ENCODE measurements at places on chromosomes 6 and 20.

DNA sequence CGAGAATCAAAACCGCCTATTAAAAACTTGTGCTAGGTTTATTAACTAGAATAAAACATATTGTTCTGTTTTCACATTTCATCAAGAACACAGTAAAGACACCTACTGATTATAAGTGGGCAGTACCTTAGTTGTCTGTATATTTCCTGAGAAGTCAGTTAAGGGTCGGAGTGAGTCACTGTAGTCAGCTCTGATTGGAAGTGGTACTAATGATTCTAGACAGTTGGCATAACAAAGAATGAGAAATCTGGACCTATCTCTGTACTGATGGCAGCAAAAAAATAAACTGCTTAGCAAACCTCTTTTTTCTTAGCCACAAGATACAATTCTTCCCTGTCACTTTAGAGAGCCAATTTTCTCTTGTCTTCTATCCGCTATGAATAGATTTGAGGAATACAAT is 387.3 kb upstream of the ADGRB3 start:
- no peak for DNase-seq

DNA sequence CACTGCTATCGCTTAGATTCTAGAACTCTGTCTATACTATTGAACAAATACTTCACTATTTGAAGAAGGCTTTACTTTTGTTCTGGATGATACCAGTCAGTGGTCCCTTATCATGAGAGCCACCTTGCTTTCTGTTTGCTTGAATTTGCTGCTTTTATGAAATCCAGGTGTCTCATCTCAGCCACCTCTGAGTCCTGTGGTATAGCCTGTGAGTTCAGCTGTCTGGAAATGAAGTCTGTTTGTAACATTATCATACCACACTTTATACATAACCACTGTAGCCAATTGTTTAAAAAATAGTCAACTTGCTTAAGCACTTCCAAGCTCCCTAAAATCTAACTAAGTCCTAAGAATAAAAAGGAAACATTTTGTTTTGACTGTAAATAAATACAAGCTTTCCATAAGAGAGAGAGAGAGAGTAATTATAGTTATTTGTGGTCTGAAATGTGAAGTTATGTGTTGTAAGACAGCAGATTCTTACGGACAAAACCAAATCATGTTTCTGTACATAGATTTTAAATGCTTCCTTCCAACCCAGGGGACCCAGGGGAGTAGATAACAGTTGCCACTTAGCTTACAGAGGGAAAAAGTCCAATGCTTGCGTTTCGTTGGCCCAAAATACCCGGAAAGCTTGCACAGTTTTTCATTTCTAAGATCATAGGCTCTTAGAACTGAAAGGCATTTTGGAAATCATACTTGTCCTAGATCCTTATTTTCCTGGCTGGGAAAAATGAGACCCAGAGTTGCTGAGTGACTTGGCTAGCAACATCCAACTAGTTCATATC is 1107.8 kb upstream of the FLRT3 start:
- no peak for DNase-seq

DNA sequence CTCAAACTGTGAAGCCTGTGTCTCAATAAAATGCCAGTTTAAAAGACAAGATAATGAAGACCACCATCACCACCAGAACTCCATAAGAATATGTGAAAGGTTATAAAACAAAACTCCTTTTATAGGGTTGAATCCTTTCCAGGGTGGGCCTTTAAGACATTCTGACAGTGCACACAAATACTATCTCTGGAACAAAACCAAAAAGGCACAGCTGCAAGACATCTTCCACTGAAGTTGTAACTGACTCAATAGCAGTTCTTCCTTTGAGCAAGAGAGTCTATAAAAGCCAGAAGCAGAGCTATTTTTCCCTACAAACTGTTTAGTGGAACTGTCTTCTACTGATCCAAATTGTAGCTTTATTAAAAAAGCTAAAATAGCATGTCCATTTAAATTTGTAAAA is 81.6 kb downstream of the EPB41L2 start:
- DNase-seq, result no peak

DNA sequence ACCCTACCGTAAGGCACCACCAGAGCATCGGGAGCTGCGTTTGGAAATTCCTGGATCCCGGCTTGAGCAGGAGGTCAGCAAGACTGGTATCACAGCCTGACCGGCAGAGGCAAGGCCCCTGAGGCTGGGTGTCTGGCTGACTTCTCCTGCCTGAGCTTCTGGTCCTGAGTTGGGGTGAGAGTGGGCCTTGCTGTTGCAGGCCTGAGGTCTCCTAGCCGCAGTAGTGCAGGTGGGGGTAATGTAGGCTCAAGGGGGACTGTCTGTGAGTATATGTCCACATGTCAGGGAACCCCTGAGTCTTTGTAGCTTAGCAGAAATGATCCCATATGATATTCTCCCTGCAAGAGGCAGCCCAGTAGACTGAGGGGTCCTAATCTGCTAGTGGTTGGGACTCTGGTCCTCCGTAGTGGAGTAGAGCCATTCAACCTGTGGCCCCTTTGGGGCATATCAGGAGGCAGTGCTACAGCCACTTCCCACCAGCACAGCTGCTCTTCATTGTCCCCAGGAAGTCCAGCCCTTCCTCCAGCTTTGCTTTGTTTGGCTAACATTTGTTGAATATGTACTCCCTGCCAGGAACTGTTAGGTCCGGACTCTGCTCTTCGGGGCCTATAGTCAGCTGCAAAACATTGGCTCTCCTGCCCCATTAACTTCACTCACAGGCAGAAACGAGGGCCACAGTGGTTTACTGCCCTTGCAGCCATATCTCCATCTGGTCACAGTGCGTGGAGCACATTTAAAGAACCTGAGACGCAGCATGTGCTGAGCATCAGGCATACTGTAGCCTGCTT is 10.9 kb downstream of the LRRC73 start:
- no peak for DNase-seq

DNA sequence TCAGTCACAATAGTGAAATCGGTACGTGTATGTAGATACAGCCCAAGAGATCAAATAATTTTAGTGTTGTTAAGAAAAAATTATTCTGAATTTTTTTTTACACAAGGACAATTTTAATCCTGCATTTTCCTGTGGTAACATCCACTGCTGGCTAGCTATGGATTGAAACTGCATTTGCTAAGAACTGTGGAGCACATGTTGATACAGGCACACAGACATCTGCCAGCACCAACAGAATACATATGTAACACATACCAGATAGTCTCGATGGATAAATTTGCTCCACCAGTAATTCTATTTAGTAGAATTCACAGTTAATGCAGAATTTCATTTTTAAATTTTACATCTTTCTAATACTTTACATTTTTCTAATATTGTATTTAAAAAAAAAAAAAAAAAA is 2.2 kb downstream of the ASIP start:
- DNase-seq, result no peak

- no peak for DNase-seq
Measured at GRCh38 chr6:36139431-36139830, 9.1 kb downstream of the MAPK13 start.

- DNase-seq, result no peak
Measured at GRCh38 chr20:58109126-58109880, 119.2 kb downstream of the ANKRD60 start.

GRCh38 chr6:4399656-4400055 is 264.3 kb upstream of the ECI2 start:
- DNase-seq, result no peak

DNA sequence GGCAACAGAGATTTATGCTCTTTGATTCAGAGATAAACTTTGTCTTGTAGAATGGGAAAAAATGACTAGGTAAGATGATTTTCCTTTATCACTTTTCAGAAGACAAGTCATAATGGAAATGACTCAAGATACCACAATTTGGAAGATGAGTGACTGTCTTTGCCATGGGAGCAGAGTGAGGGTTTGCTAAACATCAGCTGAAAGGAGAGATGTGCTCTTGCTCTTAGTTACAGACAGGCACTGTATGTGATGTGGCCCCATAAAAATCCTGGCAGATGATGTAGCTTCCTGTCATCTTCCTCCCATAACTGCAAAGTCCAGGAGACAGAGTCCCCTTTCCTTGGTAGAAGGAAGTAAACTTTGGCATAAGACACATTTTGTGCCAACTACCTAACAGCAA is 47.6 kb downstream of the BACH2 start:
- DNase-seq, result no peak

GRCh38 chr6:3633711-3634110 is 117.8 kb downstream of the PXDC1 start:
- DNase-seq, result no peak

DNA sequence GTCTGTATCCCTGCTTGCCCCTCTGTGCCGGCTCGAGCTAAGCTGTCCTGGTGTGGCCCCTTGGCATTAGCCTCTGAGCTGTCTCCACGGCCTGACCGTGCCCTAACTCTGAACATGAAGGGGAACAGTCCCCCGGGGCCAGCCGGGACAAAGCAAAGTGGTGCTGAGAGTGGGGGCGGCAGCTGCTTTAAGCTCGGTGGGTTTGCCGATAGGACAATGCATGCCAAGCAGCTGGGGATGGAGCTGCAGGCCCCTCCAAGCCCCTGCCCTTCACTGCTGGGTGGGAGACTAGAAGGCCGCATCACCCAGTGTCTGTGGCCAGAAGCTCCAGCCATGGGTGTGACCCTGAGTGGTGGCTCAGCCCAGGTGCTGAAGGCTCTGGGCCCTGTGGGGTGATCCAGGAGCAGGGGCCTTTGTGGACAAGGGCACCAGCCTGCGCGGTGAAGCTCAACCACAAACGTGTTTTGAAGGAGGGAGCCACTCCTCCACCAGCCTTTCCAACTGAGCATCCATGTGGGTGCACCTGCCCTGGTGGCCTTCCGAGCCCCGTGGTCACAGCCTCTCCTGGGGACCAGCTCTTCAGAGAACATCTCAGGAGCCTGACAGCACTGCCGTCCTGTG is 242.5 kb downstream of the ERMARD start:
- DNase-seq, result no peak

DNA sequence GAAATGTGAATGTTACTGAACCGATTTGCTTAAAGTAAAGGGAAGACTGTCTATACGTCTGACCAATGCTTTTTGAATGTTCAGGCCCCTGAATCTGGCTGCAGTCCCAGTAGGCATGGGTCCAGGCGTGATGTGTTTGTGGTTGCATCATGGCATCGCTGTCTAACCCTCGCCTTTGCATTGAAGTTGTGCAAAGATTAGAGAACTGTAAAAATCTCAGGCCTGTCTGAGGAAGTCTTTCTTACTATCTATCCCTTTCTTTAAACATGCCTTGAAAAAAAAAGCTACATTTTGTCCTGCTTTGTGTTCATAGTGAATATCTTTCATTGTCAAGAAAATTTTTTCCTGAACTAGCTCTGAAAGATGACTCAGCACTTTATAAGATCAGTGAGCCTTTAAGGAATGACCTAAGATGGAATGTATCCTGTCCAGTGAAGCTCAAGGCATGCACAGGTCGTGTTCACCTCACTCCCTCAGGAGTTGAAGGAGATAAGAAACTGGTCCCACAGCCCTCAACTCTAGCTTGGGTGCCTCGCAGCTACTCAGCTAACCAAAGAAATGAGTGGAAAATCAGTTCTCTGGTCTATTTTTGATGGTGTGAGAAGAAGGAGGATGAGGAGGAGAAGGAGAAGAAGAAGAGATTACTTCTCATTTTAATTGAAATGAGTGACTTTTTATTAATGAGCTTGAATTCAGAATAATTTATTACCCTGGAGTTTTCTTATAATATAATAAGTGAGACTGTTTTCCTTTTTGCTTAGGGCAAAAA is 48.6 kb downstream of the TPD52L1 start:
- no peak for DNase-seq

DNA sequence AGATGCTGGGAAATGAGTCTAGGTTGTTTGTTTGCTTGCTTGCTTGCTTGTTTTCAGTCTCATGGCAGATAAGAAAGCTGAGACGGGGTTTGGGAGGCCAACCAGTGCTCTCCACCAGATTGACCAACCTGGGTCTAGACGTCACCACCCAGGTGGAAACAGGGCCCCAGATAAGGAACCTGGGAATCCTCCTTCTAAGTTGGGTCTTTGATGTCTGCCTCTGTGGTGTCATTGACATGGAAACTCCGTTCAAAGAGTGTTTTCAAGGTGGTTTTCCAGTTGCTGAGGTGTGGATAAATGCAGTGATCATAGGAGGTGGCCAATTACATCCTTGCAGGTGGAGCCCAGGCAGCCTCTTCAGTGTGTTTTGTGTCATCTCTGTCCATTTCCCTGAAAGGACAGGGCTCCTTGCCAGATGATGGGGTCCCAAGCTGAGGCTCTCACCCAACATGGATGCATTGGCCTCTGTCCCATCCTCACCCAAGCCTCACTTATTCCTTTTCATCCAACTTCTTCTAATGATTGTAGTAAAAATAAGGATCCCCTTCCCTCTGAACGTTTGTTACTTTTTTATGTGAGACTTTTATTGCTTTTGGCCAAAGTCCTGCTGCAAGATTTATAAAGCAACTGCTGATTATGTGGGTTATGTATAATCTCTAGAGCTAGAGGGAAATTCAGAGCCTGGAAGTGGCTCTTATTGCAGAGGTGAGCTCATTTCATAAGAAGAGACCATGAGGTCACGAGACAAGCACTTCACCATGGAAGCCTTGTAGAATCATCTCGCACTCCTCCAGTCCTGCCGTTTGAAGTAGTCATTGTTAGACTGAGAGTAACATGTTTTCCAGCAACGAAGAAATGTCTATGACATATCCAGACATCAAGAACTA is 32.0 kb upstream of the SYNDIG1 start:
- DNase-seq, result no peak

GRCh38 chr6:46848684-46849360 is 55.6 kb downstream of the MEP1A start:
- DNase-seq, result peak; percentile 36

DNA sequence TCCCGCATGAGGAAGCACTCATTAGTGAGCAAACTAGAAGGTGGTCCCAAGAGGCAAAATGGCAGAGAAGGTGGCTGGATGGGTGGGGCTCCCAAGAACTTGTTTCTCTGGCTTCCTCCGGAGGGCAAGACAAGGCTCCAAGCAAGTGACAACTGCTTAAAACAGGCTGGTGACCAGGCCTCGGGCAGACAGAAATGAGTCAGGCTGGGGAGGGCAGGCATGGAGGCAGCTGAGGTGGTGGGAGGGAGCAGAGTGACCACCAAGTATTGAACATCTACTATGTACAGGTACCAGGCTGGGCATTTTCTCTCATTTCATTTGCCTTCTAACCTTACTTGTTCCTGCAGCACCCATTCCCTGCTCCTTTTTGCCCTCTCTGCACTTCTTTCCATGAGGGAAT is 33.4 kb downstream of the TNXB start:
- DNase-seq, result no peak

DNA sequence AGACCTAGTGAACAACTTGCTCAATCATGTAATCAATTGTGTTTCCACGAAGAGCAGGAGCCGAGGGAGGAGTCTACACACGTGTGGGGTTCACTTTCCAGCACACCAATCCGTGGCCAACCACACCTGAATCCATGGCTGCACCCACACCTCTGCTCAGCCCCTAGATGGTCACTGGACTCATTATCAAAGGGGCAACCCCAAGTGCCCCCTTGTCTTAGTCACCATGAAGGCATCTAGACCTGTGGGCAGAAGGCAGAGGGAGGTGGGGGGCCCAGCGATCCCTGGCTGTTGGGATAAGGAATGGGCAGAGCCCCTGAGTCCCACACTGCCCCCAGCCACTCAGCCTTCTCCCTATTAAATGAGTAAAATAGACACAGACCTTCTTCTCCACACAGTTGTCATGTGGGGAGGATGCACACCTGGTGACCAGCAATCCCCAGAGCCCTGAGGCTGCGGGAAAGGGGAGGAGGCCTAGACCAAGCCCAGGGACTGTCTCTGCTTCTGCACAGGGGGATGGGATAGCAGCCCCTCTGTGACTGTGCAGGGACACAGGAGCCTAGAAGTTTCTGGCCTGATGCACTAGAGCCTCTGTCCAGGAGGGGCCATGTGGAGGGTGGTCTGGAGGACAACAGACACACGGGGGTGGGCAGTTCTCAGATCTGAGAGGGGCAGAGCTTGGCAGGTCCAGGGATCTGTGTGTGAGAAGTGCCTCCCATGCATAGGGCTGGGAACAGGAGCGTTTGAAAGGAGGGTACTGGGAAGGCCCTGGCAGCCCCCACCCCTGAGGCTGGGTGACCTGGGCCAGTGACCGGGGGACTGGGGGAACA is 1.9 kb upstream of the RAET1L start:
- DNase-seq, result no peak
